ENCODE measurements at places on chromosomes 1 and 21. TPM values are rescaled to one million over a fixed set of nuclear protein-coding genes. Genes with fewer than 3 reads are reported as not detected.

The ELAPOR1 gene
- 0.29 TPM for total RNA-seq

DNA sequence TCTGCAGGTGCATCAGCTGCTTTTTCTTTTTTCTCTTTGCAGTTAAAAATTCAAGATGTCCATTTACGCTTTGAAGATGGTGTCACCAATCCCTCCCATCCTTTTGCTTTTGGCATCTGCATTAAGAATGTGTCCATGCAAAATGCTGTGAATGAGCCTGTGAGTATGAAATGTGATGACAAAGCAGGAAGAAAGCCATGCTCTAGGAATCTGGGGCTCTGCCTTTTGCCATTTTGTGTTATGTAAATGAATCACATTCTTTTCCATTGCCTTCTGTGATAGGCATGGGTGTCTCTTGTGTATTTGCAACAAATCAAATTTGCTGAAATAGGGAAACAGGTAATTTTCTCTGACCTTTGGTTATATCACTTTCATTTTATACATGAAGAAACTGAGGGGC lies 19.4 kb downstream of the VPS13D start:
- no peak overlapping the region for H3K4me3 ChIP-seq
- no peak overlapping the region for H3K27ac ChIP-seq
- no peak for DNase-seq
- H3K4me1 ChIP-seq: no peaks in the 10 kb centered on the region

- no peaks in the 10 kb centered on the region for H3K36me3 ChIP-seq
- peaks cover 3% of the 10 kb centered on the region for H3K27me3 ChIP-seq
- H3K27ac ChIP-seq: no peak within 1 kb of the TSS
- H3K4me1 ChIP-seq: no peaks in the 10 kb centered on the region
- peak; percentile 18 for DNase-seq
- peak within 1 kb of the TSS; percentile 28 for H3K4me3 ChIP-seq
These were observed at the start of gene PCP4L1 for GRCh38 chr1:161258439-161259344. TSS of gene PCP4L1 (plus strand) at chr1:161258745. CDS start at chr1:161258975, 230 bp downstream.

GRCh38 chr1:111213412-111213811 lies 13.0 kb upstream of the DENND2D start:
- no peak overlapping the region for H3K27ac ChIP-seq
- no peaks in the 10 kb centered on the region for H3K4me1 ChIP-seq
- no peak overlapping the region for H3K4me3 ChIP-seq
- no peaks in the 10 kb centered on the region for H3K27me3 ChIP-seq
- DNase-seq: no peak
- no peaks in the 10 kb centered on the region for H3K36me3 ChIP-seq

DNA sequence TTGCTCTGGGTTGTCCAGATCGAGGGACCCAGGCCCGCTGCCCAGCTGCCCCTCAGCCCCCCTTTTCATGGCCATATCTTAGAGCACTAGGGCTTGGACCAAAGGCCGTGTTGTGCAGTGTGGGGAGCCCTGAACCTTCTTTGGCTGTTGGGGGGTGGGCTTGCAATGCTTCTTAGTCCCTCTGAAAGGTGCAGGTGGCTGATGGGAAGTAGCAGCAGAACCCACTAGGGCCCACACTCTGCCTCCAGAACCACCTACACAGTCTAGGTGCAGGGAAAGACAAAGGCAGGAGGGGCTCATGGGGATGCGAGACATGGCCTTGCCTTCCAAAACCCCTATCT lies 2.3 kb upstream of the HPCA start:
- H3K27me3 ChIP-seq: peaks cover 17% of the 10 kb centered on the region
- no peak overlapping the region for H3K4me3 ChIP-seq

DNA sequence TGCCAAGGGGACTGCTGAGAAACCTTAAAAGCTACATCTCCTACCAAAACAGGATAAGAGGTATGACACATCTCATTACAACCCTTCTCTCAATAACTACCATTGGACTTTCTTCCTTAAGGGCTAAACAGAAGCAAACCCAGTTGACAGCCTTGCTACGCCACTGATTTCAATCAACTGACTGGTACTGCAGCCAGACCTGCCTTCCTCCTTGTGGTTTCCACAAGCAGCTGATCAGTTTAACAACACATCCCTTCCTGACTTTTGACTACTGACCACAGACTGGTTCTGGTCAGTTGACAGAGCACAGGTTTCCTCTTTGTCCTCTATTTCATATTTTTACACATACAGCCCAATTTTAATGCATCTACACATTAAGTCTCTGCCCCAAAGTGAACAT lies 108.8 kb downstream of the ADAMTS1 start:
- no peaks in the 10 kb centered on the region for H3K36me3 ChIP-seq
- H3K27ac ChIP-seq: no peak overlapping the region
- no peak overlapping the region for H3K4me3 ChIP-seq
- DNase-seq: no peak
- H3K27me3 ChIP-seq: no peaks in the 10 kb centered on the region

DNA sequence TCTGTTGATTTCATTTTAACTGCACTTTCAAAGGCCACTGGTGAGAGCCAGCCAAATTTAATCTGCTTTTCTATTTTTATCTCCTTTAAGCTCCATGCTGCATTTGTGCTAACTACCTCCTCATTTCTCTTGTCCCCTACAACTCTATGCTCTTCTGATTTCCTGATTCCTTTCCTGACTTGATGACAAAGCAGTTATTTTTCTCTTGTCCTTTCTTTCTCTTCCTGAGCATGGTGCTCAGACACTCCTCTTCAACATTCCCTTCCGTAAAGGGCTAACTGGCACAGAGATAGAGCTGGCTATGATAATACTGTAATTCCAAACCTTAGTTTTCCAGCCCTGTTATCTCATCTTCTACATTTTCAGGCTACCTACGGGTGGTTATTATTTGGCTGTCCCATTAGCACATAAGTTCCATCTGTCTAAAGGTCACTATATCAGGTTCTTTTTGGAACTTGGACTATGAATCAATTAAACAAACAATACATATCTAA lies 6.8 kb upstream of the BCAS2 start:
- no peaks in the 10 kb centered on the region for H3K36me3 ChIP-seq
- no peak for DNase-seq
- H3K27ac ChIP-seq: no peak overlapping the region
- H3K4me3 ChIP-seq: no peak overlapping the region
- no peaks in the 10 kb centered on the region for H3K4me1 ChIP-seq

DNA sequence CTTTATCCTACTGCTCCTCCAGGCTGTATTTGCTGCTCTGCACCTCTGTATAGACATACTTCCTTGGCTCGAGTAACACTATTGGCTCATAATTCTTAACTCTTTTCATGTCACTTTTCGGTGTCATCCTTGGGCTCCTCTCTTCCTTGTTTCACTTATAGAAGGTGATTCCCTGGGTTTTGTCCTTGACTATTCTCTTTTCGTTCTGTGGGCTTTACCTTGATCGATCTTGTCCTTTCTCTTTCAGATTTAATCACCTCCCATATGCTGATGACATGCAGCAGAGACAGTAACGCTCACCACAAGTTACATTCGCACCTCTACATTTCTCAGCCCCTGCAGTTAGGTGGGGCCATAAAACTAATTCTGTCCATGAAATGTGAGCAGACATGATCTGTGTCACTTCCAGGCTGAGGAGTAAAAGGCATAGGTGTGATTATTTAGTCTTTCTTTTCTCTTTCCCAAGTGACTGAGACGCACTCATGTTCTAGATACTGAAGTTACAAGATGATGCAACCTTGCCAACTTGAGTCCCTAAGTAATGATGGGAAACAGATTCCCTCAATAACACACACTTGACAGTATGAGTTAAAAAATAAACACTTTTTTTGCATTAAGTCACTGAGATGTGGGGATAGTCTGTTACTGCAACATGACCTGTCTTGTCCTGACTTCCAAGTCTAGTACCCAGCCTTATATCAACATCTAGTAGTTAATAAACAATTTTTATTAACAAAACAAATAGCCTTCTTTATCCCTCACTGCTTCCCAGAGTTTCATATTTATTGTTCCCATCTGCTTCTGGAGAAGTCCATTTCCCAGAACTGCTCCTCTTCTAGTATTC lies 49.9 kb upstream of the HAO2 start:
- no peak overlapping the region for H3K4me3 ChIP-seq
- no peaks in the 10 kb centered on the region for H3K4me1 ChIP-seq
- H3K27ac ChIP-seq: no peak overlapping the region
